Stimulated activated CD8-positive, alpha-beta memory T cell treated with anti-CD3 and anti-CD28 coated beads, Interleukin-15, amount 100 ng/mL, for 1 hour (primary cell): ENCODE measurements at places on chromosomes 16 and 17.

DNA sequence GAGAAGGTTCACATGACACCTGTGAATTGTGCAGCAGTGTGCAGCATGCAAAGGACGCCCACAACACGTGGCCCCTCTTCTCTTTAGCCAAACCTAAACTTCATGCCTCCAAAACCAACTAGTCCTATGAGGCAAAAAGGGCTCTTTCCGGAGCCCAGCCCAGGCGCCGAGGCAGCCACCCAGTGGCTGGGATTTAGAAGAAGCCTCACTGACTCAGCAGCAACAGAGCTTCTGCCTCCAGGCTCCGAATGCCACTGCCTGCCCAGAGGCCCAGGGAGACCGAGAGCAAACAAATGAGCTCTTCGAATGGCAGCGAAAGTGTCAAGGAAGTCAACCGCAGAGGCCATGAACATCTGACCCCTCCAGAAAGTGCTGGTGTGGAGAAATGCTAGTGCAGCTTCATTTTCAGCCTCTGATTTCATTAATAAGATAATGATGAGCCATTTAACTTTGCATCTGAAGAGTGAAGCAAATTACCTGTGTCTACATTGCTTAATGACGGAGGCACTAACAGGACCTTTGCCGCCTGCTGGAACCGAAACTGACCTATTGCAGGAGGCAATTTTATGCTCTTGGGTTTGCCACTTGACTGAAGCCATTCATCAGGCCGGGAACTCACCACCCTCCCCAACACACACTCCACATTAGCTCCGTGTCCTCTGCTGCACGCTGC lies 157.7 kb upstream of the RPL38 start:
- DNase-seq: no peak

DNA sequence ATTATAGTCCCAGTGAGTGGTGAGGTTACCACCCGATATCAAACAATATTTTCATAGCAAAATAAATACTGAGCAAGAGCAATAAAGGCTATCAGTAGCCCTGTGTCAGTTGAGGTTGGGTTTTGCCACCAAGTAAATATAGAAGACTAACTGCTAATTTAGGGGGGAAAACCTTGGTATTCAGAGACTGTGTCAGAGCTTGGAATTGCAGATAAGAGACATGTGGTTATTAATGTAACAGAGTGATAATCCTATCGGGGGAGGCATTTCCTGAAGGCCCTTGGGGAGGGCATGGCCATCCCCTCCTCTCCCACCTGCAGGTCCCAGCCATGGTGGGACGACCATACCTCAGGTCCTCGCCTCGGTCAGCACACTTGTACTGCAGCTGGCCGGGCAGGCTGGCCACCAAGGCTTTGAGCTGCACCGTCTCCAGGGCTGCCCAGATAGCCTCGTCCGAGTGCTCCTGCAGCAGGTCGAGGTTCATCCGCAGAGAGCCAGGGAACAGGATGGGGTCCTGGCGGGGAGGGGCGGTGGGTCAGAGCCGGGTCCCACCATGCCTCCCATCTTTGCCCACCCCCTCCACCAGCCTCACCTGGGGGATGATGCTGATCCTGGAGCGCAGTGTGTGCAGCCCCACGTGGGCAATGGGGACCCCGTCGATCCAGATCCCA lies 68.9 kb downstream of the ABCC6 start:
- DNase-seq: no peak

GRCh38 chr17:46720408-46720807 lies 98.1 kb downstream of the WNT3 start:
- DNase-seq: no peak

- no peak for DNase-seq
Observed at GRCh38 chr17:49509588-49509917, 14.5 kb downstream of the NGFR start.

GRCh38 chr17:49407981-49408501 lies 6.6 kb downstream of the PHB1 start:
- peak; percentile 76 for DNase-seq

GRCh38 chr17:82400830-82401229 lies 17.3 kb upstream of the HEXD start:
- peak; percentile 16 for DNase-seq

DNA sequence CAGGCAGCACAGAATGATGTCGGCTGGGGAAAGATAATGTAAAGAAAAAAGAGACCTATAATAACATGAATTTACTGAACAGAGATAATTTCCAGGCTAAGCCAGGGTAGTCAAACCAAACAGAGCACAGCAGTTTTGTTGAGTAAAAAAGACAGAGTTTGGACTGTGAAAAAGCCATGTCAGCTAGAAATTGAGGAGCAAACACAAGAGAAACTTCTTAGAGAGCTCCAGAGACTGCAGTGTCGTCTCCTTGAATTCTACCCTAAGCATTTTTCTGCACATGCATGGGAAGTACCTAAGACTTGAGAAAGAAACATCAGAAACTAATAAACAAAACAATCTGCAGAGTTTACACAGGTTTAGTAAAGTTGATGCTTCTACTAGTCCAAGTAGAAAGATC lies 1098.8 kb upstream of the CDH8 start:
- DNase-seq: no peak

DNA sequence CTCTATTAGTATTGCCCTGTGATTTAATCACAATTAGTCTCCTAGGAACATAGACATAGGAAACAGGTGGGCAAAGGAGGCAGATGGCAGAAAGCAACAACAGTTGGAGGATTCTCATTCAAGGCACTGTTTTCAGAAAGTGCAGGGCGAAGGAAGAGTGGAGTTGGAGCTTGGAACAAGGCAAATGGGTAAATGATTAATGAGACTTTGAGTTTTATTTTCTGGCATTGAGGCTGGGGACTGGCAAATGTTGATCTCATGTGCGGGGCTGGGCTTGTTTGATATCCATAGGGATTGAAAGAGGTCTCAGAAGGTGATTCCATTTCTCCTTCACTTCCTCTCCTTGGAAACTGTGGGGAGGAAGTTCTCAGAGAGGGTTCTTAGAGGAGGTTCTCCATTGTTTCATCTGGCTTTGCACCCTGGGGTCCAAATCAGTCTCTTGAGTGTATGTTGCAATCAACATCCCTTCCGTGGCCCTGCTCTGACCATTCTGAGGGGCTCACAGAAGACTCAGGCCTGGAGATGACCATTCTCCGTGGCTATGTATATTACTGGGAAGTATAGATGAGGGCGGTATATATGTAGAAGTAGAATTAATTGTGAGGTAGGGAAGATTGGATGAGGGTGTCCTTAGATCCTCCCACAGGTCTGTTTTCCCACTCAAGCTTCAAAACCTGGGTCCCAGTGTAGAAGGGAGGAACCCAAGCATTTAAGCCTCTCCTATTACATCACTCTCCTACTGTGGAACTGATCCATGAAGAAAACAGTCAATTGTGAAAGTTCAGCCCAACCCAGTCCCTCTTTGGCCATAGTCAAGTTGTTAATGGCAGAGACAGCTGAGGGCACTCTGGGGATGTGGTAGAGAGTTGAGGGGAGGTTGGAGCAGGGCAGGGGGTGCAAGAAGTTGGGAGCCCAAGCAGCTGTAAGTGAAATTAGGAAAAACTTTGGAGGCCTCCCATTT lies 36.5 kb upstream of the SRSF1 start:
- DNase-seq: no peak

GRCh38 chr16:57471209-57471608 lies 8.7 kb downstream of the POLR2C start:
- no peak for DNase-seq
